ENCODE measurements at places on chromosomes 6 and 20.
A peak's percentile ranks its signal among the peaks of the same experiment; 100 is the strongest.

GRCh38 chr6:90103056-90103800 lies 193.4 kb downstream of the BACH2 start:
- DNase-seq: peak; percentile 39

- DNase-seq: no peak
Measured at GRCh38 chr20:10769700-10770099, 95.9 kb upstream of the JAG1 start.

DNA sequence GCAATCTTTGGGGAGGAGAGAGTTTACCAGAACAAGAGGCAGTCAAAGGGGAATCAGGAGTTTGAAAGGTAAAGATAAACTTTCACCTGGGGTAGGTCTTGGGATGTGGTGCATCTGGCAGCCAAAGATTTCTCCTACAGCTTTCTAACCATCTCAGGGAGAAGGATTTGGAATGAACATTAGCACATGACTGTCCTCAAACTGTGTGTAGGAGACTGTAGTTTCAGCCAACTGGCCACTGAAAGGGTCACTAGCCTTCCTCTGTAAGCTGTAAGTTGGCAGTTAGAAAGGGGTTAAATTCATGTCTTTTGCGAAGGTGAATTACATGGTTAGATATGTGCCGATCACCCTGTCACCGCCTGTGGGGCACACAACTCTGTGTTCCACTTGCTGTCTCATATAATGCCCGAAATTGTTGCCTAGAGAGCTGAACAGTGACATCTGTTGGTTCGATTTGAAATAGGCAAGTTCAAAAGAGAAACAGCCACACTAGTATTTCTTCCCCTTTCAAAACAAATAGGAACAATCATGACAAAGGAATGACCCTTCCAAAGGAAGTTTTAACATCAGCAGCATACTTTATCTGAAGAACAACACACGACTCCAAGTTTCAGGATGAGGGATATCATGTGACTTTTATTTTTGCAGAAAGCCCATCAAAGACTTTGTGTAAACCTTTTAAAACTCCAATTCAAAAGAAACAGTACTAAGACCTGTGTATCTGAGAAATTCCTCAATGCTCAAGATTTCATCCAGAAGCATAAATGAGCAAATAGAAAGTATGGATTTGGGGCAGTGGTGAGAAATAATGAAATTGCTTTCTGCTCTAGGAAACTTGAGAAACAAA lies 1.1 kb upstream of the OPN5 start:
- peak; percentile 71 for DNase-seq

- DNase-seq: peak; percentile 55
Measured at GRCh38 chr6:7505189-7505699, 36.2 kb upstream of the DSP start.

GRCh38 chr6:11975353-11975977 lies 36.6 kb upstream of the HIVEP1 start:
- no peak for DNase-seq

DNA sequence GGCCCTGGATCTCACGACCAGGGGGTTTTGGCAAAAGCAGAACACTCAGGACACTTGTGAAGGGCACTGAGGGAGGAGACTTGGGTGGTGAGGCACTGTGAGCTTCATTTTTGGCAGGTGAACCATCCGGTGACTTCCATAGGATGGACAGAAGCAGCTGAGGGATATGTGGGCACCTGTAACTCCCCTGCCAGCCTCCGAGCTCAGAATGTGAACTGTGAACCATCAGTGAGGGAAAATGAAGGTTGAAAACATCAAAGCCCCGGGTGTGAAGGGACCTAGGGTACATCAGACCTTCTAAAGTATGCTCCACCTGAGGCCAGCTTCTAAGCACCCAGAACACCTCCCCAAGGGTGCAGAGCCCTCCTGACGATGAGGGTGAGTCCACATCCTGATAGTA lies 53.2 kb downstream of the FAXC start:
- DNase-seq: no peak

DNA sequence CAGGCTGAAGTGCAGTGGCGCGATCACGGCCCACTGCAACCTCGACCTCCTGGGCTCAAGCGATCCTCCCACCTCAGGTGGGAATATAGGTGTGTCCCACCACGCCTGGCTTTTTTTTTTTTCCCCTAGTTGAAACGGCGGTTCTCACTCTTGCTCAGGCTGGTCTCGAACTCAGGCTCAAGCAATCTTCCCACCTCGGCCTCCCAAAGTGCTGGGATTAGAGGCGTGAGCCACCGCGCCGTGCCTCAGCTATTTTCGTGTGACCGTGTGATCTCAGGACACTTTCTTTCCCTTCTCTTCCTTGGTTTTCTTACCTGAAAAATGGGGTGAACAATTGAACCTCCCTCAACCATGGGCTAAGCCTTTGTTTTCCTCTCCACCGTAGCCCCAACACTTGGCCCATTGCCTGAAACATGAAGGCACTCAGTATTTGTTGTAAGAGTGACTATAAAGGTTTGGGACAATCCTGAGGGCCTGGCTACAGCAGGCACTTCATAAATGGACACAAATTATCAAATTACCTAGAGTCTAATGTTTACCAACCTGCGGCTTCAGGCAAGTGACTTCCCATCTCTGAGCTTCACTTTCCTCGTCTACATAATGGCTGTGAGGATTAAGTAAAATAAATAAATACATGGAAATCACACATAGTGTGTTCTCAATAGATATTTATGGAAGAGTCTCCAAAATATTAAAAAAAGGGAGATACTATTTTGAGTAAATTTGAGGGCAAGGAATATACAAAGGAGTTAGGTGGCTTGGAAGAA lies 31.4 kb upstream of the ID1 start:
- peak; percentile 24 for DNase-seq

- DNase-seq: no peak
Measured at GRCh38 chr6:26576407-26576843, 20.3 kb upstream of the ABT1 start.

DNA sequence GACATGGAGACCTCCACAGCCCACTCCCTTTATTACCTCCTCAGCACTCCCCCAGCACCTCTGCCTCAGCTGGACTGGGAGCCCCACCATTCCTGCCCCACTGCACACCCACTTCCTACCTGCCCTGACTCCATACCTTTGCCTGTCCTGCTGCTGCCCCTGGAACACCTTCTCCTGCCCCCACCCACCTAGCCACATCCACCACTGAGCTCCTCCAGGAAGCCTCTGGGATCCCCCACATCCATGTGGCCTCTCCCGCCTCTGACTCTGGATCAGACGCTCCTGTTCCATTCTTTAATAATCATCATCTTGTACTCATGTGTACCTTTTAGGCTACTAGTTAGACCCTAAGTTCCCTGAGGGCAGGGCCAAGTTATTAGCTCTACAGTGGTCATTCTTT lies 2.2 kb upstream of the SDCBP2 start:
- no peak for DNase-seq

- no peak for DNase-seq
Measured at GRCh38 chr6:119186490-119186889, 108.0 kb upstream of the FAM184A start.

GRCh38 chr6:44250067-44250717 lies 3.3 kb downstream of the HSP90AB1 start:
- DNase-seq: no peak

DNA sequence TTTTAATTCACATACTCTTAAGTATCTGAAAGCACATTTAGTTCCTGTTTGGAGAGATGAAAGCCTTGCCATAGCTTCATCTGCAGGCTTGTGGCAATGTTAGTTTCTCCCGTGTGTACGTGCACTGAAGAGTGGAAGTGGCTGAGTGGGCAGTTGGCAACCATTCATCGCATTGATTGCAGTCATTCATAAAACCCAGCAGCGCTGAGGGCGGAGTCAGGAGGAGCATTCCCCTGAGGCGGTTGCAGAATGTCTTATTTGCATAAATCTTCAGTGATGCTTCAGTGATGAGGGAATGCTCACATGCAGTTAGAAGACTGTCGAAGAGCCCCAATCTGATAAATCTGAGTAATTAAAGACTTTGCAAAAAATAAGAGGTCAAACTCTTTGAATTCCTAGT lies 79.1 kb downstream of the RIMS1 start:
- no peak for DNase-seq

DNA sequence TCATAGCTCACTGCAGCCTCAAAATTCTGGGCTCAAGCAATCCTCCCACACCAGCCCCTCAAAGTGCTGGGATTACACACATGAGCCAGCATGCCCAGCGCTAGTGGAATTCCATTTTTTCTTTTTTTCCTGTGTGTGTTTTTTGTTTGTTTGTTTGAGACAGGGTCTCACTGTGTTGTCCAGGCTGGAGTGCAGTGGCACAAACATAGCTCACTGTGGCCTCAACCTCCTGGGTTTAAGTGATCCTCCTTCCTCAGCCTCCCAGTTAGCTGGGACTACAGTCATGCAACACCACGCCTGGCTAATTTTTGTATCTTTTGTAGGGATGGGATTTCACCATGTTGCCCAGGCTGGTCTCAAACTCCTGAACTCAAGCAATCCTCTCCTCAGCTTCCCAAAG lies 14.1 kb upstream of the PARD6B start:
- DNase-seq: no peak

DNA sequence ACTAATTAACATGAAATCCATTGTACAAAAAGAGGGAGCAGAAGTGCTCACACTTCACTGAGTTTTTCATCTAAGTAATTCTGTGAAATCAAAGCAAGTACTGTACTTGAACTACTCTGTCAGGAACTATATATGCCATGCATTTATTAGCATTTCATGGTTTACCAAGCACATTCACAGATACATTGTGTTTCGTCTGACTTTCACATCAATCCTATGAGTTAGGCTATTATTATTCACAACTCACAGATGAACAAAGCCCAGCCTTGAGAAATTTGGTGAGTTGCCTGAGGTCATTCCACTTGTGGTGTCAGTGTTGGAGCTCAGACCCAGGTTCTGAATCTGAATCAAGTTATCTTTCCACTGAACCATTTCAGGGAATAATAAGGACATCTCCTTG lies 33.7 kb upstream of the TENT5A start:
- DNase-seq: no peak

- DNase-seq: no peak
Measured at GRCh38 chr20:11796026-11796425, 121.7 kb upstream of the BTBD3 start.

GRCh38 chr20:49874696-49875095 lies 40.6 kb downstream of the SPATA2 start:
- DNase-seq: peak; percentile 84

- DNase-seq: peak; percentile 83
Measured at GRCh38 chr6:52543729-52544601, 32.9 kb downstream of the TRAM2 start.

GRCh38 chr6:136362421-136363356 lies 73.0 kb upstream of the BCLAF1 start:
- no peak for DNase-seq

GRCh38 chr20:62543470-62544302 lies 67.9 kb upstream of the GATA5 start:
- peak; percentile 10 for DNase-seq

DNA sequence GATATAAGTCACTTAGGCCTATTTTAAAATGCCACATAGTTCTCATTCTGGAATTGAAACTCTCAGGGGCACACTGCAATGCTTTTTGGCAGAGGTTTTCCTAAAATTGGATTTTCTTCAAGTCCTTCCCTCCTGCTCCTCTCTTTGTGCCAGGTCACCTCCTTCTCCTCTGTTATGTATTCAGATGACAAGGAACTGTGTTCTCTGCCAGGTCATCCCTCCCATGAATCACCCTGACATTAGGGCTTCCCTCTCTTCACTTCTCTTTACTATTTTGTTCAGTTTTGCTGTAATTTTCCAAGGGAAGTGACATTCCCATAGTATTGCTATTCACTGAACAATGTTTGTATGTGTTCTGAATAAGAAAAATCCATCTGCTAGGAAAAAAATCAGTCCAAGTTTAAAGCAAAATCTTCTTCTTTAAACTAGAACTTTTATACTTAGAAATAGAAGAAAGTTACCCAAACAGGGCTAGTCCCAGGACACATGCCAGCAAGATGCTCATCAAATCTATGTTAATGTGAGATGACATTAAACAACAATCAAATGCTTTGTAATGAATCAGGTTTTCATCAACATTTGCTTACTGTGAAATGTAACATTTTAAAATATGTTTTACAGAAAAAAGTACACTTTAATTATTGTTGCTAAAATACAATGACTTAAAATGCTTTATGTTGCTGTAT lies 461.1 kb downstream of the MMUT start:
- DNase-seq: peak; percentile 8

GRCh38 chr6:6006428-6007365 lies at the start of gene NRN1:
TSS of gene NRN1 (minus strand) at chr6:6006925. CDS start at chr6:6006749, 176 bp downstream.
- no peak for DNase-seq

DNA sequence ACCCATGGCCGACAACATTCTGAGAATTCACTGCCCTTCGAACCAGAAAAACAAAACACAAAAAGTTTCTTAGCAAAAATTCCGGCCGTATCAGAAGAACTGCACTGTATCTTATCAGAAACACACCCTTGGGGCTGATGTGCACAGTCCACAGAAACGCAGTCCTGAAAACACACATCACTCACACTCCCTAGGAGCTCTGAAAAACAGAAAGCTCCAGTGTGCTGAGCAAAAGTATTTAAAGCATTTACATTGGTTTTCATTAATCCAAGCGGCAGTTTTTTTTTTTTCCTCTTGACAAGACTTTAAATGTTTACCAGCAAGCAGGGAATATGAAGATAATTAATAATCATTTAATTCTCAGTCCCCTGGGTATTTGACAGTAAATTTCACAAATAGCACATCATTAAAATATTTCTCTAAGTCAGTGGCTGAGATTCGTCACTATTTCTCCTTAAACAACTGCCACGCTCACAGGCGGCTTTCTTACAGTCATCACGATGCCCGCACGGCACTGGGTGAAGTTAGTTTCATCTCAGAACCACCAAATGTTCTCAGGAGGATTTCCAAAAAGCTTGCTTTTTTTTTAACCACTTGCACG lies 13.3 kb downstream of the NFATC2 start:
- peak; percentile 62 for DNase-seq

DNA sequence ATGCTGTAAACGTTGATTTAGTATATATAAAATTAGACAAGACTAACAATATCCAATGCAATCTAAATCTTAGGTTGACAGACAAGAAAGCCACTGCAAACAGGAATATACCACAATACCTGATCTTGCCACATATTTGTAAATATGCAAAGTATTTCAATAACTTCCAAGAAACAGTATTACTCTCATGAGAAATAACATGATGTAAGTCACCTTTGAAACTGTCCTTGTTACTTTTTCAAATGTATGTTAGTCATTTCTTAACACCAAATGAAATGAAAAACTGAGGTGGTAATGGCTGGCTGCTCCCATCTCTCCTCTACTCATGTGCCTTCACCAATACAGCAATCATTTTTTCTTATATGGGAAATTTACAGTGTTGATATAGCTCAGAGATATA lies 118.7 kb downstream of the ATG5 start:
- DNase-seq: no peak

- no peak for DNase-seq
Measured at GRCh38 chr6:158019416-158019815, 37.8 kb downstream of the SYNJ2 start.

DNA sequence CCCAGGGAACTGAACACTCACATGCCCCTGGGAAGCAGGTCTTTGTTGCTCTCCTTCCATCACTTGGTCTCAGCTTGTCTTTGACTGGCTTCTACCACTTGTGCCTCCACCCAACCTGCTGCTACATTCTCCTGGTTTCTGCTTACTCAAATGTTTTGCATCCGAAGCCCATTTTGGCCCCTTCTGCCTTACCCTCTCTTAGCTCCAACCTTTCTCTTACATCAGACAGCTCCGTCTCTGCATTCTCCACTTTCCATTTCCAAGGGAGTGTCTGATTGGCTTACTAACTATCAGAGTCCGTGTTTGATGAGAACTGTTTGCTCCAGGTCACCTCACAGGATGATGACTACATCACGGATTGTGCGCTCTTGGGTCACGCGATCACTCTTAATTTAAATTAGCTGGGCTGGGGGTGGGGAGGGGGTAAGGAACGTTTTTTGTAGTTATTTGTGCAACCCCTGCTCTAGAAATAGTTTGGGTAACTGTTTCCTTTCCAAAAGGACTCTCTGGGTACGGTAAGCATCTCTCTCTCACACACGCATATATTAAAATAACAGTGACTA lies 844 bp upstream of the ABRACL start:
- peak; percentile 21 for DNase-seq

All from fibroblast of villous mesenchyme (primary cell).